ENCODE measurements at places on chromosomes 11 and 22. TPM values are rescaled to one million over a fixed set of nuclear protein-coding genes. Genes with fewer than 3 reads are reported as not detected.

SLC22A6 gene
- total RNA-seq = not detected

OR8A1 gene
- total RNA-seq = not detected

APOL5 gene
- not detected for total RNA-seq

PATE4 gene
- total RNA-seq = not detected

ISX gene
- total RNA-seq = not detected

MPPED2 gene
- 1.8 TPM for total RNA-seq
